Globus pallidus (tissue), 1 donor: ENCODE measurements at places on chromosomes 2 and 18.
A peak's percentile ranks its signal among the peaks of the same experiment; 100 is the strongest.

- DNase-seq = no peak
Observed at GRCh38 chr2:237998530-237998929, 31.7 kb downstream of the UBE2F start.

DNA sequence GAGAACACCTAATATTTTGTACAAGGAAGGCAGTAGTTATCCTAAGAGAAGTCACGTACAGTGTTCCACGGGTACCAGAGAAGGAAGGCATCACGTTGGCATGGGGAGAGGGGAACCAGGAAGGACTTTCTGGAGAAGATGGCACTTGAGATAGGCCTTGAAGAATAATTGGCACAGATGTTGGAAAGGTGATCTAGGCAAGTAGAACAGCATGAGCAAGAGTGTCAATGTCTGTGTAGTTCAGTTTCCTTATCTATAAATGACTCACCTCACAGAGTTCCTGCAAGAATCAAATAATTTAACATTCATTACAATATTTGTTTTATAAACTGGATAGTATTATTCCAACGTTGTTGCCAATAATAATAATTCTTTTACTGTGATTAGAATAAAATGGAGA lies 48.3 kb upstream of the BZW1 start:
- no peak for DNase-seq

DNA sequence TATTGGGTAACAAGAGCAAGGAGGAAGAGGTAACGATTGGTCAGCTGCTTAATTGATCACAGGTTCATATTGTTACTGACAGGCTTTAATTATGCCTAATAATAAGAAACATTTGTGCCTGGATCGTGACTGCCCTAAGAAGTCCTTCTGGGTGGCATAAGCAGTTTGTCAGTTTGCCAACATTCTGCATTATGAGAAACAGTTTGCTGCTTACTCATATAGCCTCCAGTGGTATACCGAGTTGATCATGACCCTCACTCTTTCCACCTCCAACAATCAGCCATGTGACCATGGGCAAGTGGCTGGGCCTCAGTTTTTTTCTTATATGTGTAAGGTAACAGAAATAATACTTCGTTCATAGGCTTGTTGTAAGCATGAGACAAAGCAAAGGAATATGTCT lies 96.6 kb upstream of the CABLES1 start:
- DNase-seq = no peak

DNA sequence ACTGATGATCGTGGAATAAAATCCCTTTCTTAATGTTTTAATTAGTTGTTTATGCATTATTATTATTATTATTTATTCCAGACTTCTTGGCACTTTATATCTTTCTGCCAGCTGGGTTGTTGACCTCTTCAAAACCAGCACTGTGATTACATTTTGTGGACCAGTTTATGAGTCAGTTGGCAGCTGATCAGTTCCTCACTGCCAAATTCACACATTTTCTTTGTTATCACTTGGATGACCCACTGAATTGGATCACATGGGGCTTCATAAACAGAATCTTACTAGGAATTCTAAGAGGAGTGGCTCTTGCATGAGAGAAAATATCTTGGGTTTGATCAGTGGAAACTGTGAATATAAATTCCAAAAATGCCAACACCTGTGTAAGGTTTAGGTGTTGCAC lies 321.8 kb upstream of the SPRED2 start:
- no peak for DNase-seq

- DNase-seq = no peak
Observed at GRCh38 chr2:23513872-23514793, 129.2 kb downstream of the KLHL29 start.

GRCh38 chr2:188600536-188601210 lies 309.0 kb downstream of the GULP1 start:
- no peak for DNase-seq

- DNase-seq = no peak
Observed at GRCh38 chr2:109069331-109070194, 59.4 kb upstream of the SH3RF3 start.

DNA sequence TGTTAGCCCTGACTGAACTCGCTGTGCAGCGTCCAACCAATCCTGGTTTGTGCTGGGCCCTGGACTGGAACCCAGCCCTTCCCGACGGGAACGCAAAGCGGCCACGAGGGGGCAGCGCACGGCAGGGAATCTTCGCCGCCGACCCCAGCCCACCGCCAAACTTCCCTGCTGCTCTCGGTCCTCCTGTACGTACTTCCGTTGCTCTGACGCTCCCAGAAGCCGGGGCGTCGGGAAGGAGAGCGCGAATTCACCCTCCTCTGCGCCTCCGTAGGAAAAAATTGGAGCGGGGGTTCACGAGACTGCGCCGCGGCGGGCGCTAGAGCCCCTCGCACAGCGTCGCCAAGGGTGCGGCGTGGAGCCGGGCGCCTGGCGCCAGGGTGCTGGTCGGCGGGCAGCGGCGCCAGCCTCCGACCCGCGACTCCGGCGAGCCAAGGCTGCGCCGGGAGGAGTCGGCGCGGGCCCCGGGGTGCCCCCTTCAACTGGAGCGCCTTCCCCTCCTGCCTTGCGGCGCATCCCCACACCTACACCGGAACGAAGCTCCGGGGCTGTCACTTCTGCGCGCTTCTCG lies 873 bp upstream of the SH3RF3 start:
- DNase-seq = peak; percentile 50

- DNase-seq = peak; percentile 5
Observed at GRCh38 chr18:811182-811891, 705 bp downstream of the YES1 start.

- DNase-seq = no peak
Observed at GRCh38 chr2:200314976-200315567, 8.6 kb downstream of the SPATS2L start.

DNA sequence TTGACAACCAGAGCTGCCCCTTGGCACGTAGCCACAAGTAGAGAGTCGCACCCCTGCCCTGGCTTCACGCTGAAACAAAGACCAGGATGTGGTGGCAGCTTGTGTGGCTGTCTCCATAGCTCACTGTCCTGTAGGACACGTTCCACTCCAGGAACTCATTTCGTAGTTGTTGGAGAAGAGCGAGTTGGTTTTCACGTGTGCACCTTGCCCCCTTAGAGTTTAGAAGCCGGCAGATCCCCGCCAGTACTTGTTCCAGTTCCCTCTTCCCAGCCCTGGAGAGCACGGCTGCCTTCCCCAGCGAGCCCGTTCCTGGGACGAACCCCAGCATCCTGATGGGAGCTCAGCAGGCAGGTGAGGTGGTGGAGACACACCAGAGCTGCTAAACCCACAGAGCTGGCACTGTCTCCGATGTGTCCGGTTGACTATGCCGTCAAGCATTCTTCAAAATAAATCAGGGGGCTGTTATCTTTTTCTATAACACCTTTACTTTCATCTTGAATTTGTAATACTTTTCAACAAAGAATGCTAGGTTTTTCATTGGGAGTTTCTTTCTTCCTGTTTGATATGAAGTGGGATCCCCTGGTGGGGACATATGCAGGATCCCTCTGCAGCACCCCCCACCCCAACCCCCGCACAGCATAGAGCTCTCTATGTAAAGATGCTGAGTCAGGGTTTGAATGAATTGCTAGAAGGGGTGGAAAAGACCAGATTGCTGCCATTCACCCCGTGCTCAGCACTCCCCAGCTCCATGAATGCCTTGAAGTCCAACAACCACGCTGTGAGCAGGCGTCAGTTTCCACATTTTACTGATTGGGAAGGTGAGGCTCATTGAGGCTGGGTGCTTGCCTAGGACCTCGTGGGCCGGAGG lies 44.5 kb downstream of the GREB1 start:
- no peak for DNase-seq

DNA sequence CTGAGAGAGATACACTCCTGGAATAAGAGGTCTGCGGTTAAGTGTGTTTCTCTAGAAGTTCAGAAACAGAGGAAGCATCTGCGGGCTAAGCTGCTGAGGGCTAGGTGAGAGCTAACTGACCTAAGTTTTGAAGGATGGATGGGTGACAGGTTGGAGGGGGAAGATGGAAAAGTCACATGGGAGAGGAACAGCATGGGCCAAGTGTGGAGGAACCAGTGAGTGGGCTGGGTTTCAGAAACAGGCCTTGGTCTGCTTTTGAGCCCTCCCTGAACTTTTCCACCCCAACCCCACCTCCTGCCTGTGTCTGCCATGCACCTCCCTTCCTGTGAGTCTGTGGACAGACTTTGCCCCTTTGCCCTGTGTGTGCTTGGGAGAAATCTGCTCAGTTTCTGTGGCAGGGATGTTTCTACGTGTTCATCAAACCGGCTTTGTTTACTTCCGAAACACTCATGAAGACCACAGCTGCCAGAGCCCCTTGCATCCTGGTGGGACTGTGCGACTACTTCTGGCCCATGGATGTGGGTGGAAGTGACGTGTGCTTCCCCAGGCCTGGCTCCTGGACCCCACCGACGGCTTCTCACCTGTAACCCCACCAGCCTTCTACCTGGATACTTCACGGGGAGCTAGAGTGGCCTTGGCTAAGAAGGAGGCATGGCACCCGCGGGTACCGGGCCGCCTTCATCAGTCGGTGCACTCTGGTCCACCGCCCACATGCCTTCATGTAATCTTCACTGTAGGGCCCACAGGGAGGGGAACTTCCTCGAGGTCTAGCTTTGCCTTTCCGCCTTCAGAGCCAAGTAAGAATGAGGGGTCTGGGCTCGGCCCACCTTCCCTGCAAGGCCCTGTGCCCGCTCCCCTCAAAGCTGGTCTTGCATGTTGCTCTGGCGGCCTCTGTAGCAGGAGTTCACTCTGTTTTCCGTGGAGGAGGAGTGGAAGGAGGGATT lies 1.4 kb upstream of the HPCAL1 start:
- DNase-seq = no peak

DNA sequence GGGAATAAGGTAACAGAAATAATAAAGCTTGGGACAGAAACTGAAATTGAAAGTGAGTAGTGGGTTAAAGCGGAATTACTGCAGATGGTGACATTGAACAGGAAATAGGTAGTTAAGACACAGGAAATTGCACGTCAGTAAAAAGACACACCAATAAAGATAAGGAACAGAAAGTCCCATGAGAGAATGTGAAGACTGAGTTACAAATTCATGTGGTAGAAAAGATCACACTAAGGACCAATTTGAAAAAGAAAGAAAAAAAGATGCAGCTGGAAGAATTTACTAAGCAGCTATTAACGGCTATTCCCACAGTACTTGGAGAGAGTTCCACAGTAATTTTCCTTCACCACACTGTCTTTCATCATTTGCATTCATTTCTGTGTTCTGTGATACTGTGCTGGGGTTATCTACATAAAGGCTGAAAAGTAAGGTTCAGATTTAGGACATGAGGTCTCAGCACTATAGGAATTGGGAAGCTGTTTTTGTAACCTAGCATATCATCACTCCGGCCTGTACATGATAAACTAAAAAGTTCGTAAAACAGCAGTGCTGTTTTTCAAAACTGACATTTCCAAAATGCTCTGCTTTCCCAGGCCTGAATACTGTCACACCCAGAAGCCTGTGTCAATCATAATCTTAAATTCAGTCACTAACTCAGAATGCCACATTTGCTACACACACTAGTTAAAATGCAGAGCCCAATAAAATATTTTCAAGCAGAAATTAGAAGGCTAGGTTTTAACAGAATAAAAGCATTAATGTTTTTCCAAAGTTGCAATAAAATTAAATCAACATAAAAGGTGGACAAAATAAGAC lies 42.9 kb downstream of the SRBD1 start:
- DNase-seq = peak; percentile 39

- no peak for DNase-seq
Observed at GRCh38 chr18:26227051-26227670, 916 bp downstream of the TAF4B start.

DNA sequence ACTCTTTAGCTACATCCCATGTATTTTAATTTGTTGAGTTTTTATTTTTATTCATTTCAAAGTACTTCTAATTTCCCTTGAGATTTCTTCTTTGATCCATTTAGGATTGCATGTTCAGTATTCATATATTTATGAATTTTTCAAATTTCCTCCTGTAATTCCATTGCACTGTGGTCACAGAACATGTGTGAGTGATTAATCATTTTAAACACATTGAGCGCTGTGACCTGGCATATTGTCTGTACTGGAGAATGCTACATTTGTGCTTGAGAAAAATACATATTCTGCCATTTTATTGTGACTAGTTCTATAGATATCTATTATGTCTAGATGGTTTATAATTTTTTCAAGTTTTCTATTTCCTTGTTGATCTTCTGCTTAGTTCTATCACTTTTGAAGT lies 353.7 kb downstream of the RAD51AP2 start:
- DNase-seq = no peak

- DNase-seq = no peak
Observed at GRCh38 chr2:181380581-181380980, 76.6 kb upstream of the ITGA4 start.

DNA sequence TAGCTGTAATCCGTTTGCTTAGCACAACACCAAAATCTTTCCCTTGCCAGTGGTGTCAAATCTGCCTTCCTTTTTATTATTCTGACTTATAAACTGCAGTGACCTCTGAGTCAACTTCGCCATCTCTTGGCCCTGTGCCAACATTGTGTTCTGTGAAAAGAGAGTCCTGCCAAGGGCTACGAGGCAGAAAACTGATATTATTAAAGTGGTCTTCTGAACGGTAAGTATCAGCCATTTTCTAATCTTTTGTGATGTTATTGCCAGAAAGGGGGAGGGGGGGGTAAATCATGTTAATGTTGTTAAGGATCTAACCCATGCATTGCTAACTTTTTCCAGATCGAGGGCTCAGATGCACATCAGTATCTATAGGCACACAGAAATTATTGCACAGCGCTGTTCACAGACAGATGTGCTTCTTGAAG lies 121.5 kb upstream of the LTBP1 start:
- peak; percentile 79 for DNase-seq

GRCh38 chr2:85501248-85501647 lies 37.7 kb upstream of the MAT2A start:
- DNase-seq = no peak

DNA sequence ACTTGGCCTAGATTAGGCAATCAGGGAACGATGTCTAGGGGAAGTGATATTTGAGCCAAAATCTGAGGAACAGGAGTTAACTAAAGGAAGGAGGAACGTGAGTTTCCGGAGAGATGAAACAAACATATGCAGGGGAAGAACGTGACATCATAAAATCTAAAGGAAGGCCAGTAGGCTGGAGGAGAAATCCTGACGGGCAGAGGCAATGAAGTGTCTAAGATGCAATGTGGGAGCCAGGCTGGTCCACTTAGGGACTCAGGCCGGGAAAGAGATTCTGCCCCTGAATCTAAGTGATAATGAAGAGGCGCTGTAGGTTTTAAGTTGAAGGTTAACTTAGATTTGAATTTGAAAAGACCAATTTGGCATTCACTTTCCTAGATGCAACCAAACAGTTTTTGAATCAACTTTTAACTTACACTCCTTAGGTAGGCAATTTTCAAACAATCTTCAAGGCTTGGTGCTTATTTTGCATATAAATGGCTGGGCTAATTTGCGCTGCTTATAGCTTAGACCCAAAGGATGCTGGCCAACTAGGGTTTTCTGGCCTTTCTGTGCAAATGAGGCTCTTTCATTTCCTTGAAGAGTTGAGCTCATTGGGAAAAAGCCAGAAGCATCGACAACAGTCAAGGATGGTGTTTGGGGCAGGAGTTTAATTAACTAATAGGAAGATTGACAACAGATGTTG lies 221.7 kb downstream of the SOX11 start:
- DNase-seq = no peak

DNA sequence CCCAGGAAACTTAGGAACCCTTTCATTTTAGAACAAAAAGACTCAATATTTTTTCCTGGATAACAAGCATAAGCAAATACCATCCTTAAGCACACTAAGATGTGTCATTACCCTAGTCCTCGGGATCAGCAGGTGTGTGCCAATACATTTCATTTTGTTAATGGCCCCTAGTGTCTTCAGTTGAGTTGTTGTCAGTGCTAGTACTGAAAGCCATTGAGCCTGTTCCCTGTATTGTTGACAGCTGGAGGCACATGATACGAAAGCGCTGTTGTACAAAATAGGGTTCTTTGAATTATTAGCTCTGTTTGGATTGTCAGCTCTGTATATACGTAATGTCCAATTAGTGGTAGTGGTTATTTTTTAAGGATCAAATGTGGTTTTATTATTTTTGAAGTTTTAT lies 29.5 kb downstream of the VAPA start:
- peak; percentile 78 for DNase-seq
